ENCODE measurements at places on chromosomes 3 and 15.

DNA sequence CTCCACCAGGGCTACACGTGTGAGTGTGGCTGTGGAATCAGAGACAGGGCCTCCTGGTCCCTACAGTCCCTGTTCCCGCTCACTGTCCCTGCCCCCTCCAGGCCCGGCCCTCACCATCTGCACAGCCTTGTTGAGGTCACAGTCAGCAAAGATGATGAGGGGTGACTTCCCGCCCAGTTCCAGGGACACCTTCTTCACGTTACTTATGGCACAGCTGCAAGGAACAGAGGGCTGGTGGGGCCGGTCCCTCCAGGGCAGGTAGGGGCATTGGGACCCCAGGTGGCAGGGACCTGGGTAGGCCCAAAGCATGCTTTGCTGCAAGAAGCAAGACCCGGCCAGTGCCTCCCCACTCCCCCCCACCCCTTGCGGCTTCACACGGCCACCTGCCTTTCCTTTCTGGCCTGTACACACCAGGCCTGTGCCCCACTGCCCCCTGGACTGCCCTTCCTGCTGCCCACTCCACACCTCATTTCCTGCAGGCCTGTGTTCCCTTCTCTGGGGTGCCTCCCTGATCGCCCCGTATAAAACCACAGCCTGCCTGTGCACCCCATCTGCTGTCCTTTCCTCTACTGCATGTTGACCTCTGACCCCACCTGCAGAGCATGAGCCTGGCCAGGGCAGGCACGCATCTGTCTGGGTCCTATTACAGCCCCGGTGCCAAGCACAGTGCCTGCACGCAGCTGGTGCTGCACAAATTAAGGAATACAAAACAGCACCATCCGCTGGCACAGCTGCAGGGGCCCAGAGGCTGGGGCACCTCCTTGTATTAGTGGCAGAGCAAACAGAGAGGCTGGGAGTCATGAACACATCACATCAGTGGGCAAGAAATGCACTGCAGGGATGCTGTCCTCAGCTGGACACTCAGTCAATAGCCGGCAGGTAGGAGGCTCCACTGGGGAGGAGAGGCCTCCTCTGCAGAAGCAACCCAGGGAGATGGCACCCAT is 30.8 kb upstream of the SLC41A3 start:
- no peak for DNase-seq

DNA sequence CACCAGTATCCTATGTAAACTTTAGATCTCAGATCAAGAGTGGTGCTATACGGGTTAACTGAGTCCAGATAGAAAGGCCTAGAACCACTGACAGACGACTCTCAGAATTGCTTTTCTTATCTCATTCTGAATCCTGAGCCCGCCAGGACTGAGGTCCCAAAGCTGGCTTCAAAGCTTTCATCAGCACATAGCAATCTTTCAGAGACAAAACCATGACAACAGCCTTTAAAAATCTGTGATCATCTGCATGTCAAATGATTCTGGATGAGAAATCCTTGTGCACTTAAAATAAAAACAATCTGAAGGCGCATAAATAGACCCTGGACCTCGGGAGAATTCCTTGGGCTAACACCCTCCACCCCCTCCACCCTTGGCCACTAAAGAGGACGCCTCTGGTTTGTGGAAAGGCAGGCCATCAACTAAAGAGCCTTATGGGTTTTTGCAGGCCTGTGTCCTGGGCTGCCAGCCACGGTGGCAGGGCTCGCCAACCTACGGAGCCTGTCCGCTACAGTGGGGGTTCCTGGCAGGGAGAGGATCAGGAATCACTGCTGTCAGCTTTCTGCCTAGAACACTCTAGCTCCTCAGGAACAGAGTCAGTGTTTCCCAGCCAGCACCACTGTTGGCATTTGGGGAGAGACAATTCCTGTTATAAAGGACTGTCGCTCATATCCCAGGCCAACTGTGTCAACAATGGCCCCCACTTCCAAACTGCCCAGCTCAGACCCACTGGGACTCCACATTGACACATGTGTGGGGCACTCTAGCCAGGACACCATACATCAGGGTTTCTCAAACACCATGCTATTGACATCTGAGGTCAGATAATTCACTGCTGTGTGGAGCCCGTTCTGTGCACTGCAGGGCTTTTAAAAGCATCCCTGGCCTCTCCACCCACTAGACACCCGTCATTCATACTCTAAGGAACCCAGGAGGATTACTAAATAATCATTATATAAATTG is 20.2 kb downstream of the TLE3 start:
- DNase-seq, result no peak

DNA sequence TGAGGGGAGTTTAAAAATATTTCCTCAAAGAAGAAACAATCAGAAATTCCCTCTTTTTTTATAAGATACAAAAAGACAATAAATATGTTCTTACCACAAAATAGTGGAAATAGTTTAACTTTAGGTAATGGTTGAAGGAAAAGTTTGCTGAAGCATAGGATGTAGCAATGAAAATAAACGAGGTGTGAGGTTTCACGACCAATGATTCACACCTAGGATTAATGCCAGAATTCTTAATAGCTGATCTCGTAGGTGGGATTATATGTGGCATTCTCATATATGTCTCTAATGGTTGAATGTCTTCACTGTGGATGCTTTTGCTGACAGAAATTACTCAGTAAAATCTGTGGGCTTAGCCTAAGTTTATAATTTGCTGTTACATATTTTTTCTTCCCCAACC is 467.7 kb downstream of the FGF12 start:
- no peak for DNase-seq

GRCh38 chr15:77002954-77003912 is 8.3 kb downstream of the PSTPIP1 start:
- no peak for DNase-seq

GRCh38 chr15:80991421-80991820 is 1.8 kb upstream of the MESD start:
- DNase-seq, result no peak

DNA sequence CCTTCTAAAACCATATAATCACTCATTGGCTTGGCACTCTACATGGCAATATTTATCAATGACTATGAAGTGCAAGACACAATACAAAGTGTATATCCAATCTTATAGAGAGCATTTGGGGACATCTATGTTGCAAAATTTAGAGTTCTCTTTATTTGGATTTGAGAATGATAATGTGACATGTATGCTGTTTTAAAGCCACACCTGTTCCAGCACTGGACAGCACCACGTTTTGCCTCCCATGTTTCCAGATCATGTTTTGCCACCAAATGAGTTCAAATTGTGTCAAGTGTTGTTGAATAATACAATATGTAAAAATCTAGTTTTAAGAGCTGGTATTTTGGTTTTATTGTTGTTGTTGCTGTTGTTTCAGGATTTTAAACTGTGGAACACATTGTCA is 33.3 kb upstream of the GOLGA8A start:
- DNase-seq, result no peak

DNA sequence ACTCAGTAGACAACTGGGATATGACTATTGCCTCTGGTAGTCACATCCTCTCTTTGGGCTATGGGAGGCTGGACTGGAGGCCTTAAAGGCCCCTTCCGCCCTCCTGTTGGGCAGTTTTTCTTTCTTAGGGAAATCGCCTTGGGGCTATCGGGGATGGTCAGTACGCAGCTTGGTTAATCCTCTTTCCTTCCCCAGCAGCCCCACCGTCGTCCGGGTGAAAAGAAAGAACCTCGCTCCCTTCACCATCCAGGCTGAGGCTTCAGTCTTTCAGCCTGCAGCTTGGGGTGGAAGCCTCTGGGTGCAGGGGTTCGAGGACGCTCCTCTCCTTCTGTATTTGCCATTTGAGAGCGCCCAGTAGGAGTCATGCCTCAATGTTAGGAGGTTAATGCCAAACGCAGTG is 641 bp upstream of the ST6GAL1 start:
- DNase-seq, result no peak

DNA sequence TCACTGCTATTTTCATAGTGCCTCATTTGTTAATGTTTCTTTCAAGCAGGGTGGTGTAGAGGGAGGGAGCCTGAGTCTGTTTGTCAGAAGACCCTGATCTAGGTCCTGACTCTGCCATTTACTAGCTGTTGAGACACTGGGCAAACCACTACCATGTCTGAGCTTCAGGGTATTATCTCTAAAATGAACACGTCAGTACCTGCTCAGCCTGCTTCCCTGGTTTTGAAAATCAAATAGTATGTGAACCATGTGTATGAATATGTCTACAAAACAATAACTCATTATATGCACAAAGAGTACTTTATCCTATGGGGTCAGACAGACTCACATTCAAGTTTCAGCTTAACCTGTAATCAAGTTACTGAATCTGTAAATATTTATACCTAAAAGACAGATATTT is 25.1 kb downstream of the SYNPR start:
- no peak for DNase-seq

DNA sequence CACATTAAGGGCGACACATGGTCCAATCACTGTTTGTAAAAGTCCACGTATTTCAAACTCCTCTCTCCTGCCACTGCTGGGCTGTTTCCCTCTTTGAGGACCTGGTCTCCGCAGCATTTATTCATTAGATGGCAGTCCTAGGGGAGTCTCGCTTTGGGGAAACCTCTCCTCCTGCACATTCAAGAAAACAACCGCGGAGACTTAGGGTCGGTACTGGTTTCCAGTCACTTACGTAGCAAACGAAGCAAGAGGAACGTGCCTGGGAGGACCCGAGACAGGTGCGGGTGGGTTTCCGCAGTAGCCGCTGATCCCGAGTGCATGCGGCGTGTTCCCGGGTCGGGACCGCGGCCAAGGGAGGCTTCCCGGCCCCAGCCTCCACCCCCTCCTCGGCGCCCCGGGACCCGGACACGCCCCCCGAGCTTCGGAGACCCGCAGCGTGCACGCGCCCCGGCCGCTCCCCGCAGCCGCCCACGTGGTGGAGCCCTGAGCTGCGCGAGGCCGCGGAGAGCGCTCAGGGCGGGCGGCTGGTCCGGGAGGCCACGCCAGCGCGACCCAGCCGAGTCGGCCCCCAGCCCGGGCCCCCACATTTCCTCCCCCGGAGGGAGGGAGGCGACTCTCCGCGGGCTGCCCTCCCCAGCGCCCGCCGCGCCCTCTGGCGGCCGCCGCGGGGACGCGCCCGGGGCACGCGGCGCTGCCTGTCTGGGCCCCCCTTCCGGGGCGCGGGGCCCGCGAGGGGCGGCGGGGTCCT is 1.1 kb upstream of the IGF1R start:
- DNase-seq, result no peak

DNA sequence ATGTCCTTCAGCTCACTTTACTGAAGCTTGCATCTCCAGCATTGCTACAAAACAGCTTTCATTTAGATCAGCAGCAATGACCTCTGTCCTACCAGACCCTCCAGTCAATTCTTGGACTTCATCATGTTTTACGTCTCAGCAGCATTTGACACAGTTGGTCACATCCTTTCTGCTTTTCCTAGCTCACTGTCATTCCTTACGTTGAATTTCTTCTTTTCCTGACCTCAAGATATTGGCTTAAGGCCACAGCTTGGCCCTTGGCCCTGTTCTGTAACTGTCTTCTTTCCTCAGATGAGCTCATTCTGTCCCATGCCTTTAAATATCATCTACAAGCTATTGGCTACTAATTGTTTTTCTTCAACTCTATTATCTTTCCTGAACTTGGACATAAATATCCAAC is 576.2 kb upstream of the KCNMB2 start:
- DNase-seq, result no peak

DNA sequence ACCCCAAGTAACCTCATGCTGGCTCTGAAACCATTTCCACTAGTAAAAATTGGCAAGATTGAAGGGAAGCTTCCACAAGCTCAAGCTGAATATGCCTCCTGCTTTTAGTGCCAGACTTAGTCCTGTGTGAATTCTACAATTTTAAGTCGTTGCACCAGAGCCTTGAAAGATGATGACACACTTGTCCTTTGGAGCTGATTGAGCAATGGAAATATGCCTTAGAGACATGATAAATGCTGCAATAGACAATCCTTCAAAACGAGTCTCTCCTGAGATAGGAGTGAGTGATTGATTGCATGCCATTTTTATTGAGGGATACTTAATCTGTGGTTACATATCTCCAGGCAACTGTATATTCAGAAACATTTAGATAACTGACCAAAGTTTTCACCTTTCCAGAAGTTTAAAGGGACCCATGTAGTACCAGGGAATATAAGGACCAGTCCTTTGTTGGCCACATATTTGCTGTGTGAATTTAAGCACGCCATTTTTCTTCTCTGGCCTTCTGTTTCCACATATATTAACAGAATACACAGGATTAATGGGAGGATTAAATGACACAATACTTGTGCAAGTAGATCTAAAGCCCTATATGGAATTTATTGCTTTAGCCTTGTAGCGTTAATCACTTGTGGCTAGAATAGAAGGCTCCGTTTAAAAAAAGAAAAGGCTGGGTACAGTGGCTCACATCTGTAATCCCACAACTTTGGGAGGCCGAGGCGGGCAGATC is 65.1 kb downstream of the PPARG start:
- no peak for DNase-seq

DNA sequence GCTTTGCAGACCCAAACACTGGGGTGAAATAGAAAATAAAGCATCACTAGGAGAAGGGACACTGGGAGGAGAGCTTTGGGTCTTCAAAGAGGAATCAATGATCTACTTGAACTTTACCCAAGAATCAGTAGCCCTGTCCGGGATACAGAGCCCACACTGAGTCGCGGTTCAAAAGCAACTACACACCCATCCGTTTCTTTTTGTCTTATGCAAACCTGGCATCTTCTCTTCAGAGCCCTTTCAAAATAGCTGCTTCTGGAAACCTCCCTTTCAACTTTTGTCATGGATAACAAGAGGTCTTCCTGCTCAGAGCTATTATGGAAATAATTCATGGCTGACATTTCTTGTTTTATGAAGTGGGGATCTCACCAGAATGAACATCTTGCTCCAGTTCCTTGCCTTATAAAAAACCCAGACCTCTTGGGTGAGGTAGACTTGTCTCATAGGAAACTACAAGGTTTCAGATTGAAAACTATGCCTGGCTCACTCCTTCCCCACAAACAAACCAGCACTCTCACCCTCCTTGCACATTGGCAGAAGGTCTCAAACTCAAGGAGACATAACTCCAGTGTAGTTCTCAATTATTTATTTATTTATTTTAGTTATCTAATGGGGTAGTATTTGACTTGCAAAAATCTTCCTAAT is 115.1 kb upstream of the ARHGEF3 start:
- no peak for DNase-seq

- no peak for DNase-seq
Measured at GRCh38 chr3:2589336-2589969, 490.8 kb downstream of the CNTN4 start.

GRCh38 chr15:65028338-65028737 is 1.1 kb downstream of the MTFMT start:
- DNase-seq, result no peak

- DNase-seq, result no peak
Measured at GRCh38 chr3:39962581-39962980, 153.2 kb downstream of the MYRIP start.

- no peak for DNase-seq
Measured at GRCh38 chr15:85312486-85312885, 67.9 kb upstream of the AKAP13 start.

GRCh38 chr3:103712320-103713008 is 1277.6 kb downstream of the ZPLD1 start:
- no peak for DNase-seq

GRCh38 chr3:171994646-171995428 is 44.5 kb upstream of the FNDC3B start:
- no peak for DNase-seq

DNA sequence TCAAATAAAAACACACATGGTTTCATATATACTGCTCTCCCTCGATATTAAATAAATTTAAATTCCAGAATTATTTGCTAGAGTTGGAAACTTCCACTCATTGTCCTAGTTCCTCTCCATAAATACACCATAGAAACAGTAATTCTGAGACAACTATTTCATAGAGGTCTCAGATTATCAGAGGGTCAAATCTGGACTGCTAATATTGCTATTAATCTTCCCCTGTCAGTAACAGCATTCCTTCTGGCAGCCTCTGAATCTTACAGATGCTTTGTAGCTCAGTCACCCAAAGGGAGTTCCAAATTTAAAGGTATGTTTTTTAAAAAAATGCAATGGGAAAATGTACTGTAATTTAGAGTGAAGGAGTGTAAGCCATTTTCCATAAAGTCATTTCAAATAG is 428.8 kb downstream of the PYDC2 start:
- DNase-seq, result no peak

All from NCI-H2107 (cell line).